Naive B cell (primary cell): ENCODE measurements at places on chromosomes 7 and 10.

- DNase-seq = no peak
Measured at GRCh38 chr10:6607778-6608177, 27.7 kb upstream of the PRKCQ start.

DNA sequence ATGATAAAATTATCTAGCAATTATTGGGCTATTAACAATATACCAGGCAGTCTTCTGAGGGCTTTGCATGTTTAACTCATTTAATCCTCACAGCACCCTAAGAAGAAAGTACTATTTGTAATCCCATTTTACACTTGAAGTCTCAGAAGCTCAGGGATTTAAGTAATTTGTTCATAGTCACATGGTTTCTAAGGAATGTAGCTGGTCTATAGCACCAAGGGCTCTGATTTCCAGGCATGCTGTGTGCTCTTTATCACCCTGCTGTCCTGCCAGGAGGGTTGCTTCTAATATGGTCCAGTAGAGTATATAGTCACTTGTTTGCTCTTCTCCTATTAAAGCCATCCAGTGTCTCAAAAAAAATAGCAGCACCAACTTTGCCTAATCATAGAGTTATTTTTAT, 417.2 kb downstream of the PLXDC2 start:
- no peak for DNase-seq

- DNase-seq = no peak
Measured at GRCh38 chr7:151143261-151144015, 24.1 kb downstream of the GBX1 start.

DNA sequence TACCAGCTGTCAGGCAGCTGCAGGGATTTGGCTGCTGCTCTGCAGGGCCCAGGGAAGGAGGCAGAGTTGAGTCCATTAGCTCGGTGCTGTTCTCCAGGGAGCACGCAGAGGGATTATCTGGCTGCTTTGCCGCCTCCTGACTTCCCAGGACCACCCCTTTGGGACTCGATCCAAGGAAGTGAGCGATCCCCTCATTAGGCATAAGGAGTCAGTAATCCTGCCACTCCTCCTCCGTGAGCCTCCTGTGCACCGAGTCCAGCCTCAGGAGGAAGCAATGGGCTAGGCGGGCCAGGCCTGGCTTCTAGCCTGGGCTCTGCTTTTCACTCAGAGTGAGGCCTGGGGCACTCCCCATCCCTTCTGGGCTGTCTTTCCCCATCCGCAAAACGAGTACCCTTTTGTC, 417.9 kb downstream of the RPS24 start:
- no peak for DNase-seq

DNA sequence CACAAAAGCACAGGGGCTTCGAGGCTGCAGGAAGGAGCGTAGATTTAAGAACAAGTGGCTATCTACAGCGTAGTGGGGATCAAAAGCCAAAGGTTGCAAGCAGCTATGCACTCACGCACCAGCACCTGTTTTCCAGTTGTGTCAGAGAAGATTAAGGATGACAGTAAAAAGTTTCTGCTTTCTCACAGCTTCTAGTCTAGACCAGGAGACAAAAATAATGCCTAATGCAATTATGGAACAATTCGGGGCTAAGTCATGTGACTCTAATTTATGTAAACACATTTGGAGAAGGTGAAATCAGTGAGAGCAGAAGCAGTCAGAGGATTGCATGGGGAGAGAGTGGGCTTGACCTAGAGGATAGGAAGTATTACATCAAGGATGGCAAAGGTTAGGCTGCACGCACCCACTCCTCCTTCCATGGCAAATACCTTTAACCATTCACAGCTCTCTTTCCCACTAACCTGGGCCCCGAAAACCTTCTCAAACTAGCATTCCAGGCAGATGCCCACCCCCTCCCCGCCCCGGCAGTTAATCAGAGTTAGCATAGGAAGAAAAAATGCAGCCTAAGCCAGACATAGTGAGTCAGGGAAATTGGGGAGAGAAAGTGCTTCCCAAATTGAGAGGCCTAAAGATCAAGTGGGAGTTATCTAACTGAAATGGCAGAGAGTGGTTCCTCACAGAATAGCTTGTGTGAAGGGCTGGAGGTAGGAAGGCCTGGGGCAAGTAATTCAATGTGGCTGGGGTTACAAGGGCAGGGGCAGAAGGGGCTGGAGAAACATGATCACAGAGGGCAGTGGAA, 48.2 kb upstream of the GPAM start:
- DNase-seq = no peak

DNA sequence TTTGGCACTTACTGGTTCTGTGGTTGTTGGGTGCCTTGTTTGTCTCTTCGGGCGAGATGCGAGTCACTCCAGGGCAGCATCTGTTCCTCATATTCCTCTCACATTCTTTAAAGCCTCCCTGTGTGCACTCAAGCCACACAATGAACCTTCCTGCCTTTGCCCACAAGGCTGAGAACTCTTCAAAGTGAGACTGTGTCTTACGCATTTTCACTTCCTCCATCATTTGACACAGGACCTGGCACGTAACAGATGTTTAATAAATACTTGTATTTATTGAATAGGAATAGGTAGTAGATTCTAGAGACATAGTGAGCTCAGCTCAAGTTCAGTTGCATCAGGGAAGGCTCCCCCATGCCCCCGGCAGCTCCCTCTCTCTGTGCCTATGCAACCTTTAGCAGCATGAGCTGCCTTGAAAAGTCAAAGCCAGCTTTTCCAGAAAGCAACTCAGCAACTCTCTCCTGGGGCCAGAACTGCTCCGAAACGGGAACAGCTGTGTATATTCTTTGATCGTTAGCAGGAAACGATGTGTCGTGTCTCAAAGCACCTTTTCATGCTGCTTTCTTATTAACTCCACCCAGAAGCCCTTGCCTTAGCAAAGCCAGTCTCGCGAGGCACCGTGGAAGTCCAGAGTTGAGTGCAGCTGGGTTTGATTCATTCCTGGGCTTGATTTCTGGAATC, 97.5 kb downstream of the PFKFB3 start:
- DNase-seq = peak; percentile 76

DNA sequence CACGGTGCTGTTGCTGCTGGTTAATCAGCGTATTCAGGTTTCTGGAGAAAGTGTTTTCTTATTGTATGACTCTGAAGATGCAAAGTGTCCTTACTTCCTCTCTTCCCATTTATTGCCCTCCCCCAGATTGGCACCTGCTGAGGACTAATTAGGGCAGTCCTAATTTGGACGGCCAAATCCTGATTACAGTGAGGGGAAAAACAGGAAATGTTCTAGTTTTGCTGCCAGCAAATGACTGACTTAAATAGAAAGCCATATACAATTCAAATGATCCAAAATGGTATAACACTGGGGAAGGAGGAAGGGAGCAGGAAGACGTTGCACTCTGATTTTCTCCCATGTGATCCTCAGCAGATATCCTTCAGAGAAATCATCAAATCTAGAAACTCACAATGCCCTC, 222.4 kb upstream of the LRGUK start:
- no peak for DNase-seq

DNA sequence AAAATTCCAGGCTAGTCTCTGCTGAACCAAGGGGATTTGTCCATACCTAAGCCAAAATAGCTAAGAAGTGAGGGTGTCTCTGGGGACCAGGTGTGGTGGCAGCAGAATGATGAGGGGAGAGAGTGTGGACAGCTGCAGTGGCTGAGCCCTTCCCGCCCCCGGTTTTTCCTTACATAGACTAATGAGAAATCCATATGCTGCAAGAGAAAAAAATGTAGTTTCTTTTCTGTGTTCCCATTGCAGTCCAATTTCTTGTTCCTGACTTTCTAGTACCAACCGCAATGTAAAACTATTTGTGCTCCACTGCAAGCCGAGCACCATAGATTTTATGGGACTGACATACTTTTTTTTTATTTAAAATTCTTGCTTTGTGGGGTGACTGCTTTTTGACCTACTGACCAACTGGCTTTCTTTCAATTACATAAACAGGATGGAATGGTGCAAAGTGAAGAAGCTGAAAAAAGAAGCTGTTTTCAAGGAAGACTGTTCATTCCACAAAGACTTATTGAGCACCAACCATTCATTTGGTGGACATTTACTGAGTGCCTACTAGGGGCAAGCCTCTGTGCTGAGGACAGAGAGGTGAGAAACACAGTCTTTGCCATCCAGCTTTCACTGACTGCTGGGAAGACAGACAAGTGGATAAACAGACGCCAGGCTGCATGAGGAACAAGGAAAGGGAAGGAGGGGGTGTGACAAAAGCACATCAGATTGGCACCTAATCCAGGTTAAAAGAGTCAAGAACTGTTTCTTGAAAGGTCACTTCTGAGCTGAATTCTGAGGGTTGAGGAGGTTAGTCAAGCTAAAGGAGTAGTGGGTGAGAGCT, 9.8 kb downstream of the CEP41 start:
- DNase-seq = no peak

DNA sequence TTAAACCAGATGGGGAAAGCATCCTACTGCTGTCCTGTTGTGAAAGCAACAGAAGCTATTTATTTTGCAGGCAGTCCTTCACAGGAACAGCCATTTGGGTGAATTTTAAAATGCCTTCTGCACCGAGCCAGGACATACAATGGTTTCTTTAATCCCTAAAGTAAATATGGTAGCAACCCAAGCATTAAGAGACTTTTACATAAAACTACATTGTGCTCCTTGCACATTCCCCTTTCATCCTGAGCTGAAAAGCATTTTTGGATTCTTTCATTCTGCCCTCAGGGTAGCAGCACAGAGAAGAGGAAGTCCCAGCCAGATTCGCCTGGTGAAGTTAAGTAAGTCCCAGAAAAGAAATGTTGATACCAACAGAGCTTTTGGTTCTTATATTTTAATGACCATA, 84.0 kb upstream of the FAM3C start:
- DNase-seq = no peak

DNA sequence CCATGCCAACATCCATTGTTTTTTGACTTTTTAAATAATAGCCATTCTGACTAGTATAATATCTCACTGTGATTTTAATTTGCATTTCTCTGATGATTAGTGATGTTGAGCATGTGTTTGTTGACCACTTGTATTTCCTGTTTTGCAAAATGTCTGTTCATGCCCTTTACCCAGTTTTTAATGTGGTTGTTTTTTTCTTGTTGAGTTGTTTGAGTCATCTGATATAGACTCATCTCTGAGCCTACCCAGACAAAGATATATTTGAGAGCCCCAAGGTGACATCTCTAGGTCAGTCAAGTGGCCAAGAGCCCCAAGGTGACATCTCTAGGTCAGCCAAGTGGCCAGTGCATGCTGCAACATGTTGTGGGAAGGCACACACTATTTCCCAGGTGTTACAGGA, 224.7 kb downstream of the HECW1 start:
- no peak for DNase-seq

DNA sequence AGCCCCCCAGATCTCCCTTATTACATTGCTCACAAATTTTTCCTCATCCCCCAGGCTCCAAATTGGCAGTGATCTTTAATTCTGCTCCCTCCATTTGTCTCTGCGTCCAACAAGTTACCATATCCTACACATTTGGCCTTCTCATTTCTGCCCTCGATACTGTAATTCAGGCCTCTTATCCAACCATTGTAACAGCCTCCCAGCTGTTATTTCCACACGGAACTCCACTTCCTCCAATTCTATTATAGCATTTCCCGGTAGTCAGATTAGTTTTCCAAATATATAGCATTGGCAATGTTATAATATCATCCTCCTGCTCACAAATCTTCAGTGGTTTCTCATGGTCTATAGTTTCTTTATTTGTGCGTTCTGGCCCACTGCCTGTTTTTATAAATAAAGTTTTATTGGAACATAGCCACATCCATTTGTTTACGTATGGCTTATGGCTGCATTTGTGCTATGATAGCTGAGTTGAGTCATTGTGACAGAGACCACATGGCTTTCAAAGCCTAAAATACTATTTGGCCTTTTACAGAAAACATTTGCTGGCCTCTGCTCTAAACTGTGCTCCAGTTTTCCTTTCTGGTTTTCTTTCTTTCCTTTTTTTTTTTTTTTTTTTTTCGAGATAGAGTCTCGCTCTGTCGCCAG, 126.5 kb upstream of the ZNF438 start:
- DNase-seq = no peak

- DNase-seq = no peak
Measured at GRCh38 chr10:69739634-69740033, 62.1 kb upstream of the COL13A1 start.

DNA sequence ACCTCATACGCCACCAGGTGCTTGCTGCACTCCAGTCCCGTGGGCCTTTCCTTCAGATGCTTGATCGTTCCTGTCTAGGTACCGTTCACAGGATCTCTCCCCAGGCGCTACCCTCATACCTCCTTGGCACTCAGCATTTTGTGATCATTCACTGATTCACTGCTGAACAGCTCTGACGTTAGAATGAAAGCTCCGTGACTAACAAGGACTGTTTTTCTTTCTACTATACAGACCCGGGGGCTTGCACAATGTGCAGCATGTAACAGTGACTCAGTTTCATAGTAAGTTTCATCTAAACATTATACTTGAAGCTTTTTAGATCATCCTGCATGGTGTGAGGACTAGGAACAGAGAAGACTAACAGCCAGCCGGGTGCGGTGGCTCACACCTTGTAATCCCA, 20.6 kb downstream of the KIN start:
- no peak for DNase-seq

GRCh38 chr7:1136841-1137516, 23.0 kb downstream of the ZFAND2A start:
- DNase-seq = no peak

DNA sequence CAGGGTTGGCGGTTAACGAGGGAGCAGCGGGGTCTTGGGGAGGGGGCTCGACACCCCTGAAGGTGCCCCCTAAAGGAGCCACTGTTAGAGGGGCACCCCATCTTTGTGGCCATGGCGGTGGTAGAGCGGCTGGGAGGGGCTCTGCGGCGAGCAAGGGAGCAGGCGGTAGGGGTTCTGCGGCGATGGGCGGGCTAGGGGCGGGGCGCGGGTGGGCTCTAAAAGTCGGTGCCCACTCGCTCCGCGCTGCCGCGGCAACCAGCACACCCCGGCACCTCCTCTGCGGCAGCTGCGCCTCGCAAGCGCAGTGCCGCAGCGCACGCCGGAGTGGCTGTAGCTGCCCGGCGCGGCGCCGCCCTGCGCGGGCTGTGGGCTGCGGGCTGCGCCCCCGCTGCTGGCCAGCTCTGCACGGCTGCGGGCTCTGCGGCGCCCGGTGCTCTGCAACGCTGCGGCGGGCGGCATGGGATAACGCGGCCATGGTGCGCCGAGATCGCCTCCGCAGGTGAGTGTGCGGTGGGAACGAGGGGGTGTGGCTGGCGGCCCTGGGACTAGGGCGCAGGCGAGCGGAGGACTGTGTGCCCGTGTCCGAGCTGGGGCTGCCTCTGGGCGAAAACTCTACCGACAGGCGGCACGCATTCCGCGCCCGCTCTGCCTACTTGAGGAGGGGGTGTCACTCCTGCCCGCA, at the start of gene MEST:
TSS of gene MEST (plus strand) at position 245 of the 682 bp plus-strand sequence. CDS start at position 474, 229 bp downstream.
- DNase-seq = no peak

GRCh38 chr10:11687357-11687771, 54.8 kb upstream of the ECHDC3 start:
- no peak for DNase-seq

DNA sequence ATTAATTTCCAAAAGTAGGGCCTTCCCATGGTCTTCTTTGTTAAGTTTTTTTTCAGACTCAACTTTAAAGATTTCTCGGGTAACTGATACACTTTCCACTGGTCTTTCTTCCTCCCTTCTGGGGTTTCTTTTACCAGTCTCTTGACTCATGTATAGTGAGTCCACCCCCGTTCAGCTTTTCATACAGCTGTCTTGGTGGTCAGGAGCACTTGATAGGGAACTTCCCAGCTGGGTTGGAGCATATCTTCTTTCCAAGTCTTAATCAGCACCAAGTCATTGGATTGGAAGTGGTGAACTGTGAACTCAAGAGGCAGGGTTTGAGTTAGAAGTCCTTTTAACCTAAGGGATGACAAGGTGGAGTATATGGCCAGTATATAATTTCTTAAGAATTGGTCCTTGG, 29.2 kb upstream of the ELOVL3 start:
- no peak for DNase-seq

GRCh38 chr7:105639667-105640493, 58.6 kb upstream of the EFCAB10 start:
- DNase-seq = no peak
